ENCODE measurements at places on chromosomes 13 and 19. TPM values are rescaled to one million over a fixed set of nuclear protein-coding genes. Genes with fewer than 3 reads are reported as not detected.

- no peaks in the 10 kb centered on the region for H3K27me3 ChIP-seq
- H3K27ac ChIP-seq, result no peak overlapping the region
- peaks cover 32% of the 10 kb centered on the region for H3K36me3 ChIP-seq
- DNase-seq, result no peak
These were observed 5.7 kb upstream of the GARIN5A start for GRCh38 chr19:50482271-50482855.

The LILRB3 gene
- total RNA-seq, result not detected

DNA sequence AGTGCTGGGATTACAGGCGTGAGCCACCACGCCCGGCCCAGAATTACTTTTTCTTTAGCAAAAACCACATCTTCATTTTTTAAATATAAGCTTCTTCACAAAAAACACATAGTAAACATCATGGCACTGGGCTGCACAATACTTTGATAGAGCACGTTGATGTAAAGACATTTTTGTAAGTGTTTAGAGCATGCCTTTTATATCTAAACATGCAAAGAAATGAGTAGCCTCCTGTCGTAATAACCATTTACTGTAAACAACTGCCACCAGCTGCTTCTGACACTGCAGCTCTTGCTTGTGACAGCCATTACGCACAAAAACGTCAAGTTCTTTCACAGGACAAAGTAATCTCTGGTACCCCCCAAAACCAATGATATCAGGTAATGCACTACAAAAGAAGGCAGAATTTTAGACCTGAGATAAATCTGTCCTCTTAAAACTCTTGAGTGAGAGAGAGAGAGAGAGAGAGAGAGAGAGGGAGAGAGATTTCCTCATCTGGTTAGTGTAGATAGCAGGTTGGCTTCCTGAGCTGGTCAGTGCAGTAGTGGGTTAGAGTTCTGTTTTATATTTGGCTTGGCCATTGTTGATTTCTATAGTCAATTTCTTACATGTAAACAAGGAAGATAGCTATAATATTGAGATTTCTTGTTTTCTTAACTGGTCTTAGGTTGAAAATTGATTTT, 6.7 kb upstream of the ZNF548 start:
- H3K27me3 ChIP-seq, result no peaks in the 10 kb centered on the region
- H3K27ac ChIP-seq, result no peak overlapping the region
- no peak overlapping the region for H3K4me3 ChIP-seq
- no peaks in the 10 kb centered on the region for H3K4me1 ChIP-seq

The SPC24 gene
- total RNA-seq, result 107 TPM

Data from A673 (cell line).